ENCODE measurements at places on chromosomes 12 and 14.

GRCh38 chr12:16261944-16262475 lies 15.5 kb downstream of the SLC15A5 start:
- DNase-seq = no peak

- DNase-seq = no peak
Observed at GRCh38 chr12:96335270-96335669, 65.0 kb downstream of the CDK17 start.

- DNase-seq = no peak
Observed at GRCh38 chr12:23860019-23860418, 89.5 kb downstream of the SOX5 start.

DNA sequence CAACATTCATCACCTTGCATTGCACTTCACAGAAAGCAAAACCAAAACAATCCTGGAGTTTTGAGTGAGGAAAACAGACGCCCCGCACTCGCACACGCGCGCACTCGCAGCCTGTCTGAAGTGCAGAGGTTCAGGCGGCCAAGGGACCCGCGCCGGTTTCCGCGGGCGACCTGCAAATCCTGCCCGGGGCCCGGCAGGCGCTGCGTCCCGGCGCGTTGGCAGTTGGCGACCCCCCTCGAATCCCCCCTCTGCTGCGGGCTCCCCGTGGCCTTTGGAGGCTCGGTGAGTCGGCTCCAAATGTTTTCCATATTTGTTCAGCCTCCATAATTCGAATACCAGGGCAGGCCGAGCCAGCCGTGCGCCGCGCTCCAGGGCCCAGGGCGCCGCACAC lies at the start of gene SSPN:
Gene SSPN, plus strand, starts transcription at position 324 of the 391 bp plus-strand sequence. CDS start 100 bp downstream, outside the sequence.
- DNase-seq = no peak

DNA sequence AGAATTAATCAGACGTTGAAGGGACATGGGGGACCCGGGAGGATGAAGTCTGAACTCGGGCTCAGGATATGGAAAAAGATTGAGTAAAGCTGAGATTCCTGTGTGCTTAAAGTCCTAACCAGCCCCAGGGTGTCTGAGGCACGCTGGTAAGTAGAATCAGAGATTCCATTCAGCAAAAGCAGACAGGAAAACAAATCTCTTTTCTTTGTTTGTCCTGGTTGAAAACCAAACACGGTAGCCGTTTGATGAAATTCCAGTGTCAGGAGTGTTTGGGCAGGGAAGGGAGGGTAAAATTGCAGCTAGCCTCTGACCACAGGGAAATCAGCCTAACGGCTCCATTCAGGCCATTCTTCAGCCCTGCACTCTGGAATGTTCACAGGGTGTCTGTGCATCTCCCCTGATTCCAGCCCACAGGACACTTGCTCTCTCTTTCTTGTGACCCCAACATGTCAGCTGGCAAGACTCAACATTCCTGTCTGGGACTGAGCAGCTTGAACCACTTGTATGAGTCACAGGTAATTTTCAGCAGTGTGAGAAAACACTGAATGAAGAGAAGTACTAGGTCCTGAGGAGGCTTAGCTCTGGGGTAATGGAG lies 31.0 kb downstream of the NINJ2 start:
- no peak for DNase-seq

DNA sequence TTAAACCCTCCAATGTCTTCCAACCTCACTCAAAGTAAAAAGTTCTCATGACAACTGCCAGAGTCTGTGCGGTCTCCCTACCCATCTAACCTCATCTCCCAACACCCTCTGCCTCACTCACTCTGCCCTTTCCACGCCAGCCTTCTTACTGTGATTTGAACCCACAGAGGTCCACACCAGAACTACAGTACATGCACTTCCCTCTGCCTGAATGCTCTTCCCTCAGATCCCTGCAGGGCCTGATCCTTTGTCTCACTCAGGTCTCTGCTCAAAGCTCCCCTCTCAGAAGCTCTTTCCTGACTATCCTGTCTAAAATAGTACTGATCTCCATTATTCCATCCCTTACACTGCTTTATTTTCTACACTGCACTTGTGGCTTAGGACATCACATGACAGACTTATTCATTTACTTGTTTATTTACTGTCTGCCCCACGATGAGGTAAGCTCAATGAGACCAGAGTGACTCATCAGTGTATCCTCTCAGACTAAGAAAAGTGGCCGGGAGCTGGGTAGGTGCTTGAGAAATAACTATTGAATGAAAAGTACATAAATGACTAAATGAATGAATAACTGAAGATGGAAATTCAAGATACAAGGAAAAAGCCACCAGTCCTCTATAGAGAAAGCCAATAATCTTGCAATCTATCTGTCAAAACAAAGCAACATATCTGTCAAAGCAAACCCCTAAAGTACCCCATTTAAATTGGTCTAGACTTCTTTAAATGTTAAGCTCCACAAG lies 17.1 kb downstream of the POMT2 start:
- peak; percentile 31 for DNase-seq

GRCh38 chr12:30796891-30797371 lies 42.2 kb upstream of the CAPRIN2 start:
- DNase-seq = no peak

DNA sequence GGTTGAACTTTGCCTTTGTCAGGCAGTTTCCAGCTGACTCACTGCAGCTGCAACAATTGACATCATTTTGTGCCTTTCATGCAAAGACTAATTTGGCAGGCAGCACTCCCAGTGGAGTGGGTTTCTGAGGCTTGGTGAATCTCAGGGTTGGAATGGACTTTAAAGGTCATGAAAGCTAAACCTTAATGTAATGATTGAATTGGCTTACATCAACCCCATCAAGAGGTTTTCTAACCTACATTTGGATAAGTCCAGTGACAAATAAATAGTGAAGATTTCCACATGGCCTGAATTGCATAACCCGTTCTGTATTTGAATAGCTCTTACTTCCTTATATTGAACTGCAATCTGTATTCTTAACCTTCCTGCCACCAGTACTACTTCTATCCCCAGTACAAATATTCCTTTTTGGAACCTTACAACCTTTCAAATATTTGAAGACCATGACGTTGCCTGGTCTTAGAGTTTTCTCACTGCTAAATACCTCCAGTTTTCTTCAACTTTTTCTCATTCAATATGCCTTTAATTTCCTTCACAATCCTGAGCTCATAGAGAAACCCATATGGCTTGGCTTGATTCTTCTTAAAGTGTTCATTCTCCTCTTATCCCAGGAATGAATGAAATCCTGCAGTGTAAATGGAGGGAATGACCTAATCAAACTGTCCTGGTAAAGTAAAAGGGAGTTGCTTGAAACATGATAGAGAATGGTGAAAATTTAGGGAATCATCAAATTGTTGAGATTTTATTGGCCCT lies 168.1 kb upstream of the NOVA1 start:
- DNase-seq = no peak

GRCh38 chr14:92610849-92611271 lies 97.3 kb downstream of the RIN3 start:
- DNase-seq = no peak

DNA sequence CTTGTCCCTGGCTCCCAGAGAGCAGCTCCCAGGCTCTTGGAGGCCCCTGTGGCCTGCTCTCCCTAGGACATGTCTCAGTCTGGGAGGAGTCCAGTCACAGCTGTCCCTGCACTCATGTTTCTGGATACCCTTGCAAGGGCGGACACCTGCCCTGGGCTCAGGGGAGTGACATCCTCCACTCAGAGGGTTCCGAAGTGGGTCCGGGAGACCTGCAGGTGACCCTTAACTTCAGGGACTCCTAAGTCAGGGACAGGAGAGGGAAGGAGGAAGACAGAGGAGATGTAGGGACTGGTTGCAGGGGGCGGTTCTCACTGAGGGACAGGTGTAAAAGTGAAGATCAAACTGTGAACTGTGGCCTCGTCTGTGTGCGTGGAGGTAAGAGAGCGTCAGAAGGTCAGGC lies 37.6 kb downstream of the CACNA2D4 start:
- no peak for DNase-seq

- no peak for DNase-seq
Observed at GRCh38 chr14:74238974-74239847, at the start of gene VSX2. VSX2 (plus strand) TSS chr14:74239449; CDS start chr14:74239562, 113 bp downstream.

DNA sequence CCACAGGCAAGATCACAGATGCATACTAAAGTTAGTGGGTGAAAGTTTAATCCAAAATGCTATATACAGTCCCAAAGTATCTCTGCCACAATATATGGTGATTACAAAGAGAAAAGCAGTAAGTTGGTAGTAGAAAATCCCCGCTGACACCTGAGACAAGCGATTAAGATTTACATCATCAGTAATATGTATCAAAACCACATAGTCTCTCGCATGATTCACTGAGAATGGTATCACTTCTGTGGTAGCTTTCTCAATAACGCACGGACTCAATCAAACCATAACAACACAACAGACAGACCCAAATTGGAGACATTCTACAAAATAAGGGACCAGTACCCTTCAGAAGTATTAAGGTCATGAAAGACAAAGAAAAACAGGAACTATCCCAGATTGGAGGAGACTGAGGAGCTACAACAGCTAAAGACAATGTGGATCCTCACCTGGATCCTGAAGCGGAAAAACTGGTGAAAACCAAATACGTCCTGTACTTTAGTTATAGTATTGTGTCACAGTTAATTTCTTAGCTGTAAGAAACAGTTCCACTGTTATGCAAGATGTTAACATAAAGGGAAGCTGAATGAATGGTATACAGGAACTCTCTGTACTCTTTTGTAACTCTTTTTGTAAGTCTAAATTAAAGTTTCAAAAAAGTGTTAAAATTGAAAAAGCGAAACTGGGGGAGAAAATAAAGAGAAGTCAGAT lies 51.0 kb downstream of the SPTLC2 start:
- no peak for DNase-seq

DNA sequence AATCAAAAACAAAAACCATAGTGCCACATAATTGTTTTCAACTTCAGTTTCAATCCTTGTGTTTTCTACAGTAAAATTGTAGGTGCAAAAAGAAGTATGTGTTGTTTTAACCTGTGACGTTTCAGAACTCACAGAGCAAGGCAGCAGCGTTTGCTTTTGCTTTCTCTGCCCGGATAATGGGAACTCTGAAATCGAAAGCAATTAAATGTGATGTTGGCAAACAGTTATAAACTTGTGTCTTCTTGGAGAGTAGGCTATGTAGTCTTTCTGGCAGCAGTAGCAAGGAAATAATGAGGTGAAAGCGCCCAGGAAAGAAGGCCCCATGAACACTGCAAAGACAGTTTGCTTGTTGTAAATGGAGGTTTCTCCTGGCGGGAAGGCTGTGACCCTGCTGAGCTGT lies 39.1 kb downstream of the FNTB start:
- no peak for DNase-seq

GRCh38 chr12:120007272-120007671 lies 18.2 kb downstream of the BICDL1 start:
- peak; percentile 46 for DNase-seq

GRCh38 chr12:43357141-43357540 lies 194.9 kb downstream of the ADAMTS20 start:
- no peak for DNase-seq

DNA sequence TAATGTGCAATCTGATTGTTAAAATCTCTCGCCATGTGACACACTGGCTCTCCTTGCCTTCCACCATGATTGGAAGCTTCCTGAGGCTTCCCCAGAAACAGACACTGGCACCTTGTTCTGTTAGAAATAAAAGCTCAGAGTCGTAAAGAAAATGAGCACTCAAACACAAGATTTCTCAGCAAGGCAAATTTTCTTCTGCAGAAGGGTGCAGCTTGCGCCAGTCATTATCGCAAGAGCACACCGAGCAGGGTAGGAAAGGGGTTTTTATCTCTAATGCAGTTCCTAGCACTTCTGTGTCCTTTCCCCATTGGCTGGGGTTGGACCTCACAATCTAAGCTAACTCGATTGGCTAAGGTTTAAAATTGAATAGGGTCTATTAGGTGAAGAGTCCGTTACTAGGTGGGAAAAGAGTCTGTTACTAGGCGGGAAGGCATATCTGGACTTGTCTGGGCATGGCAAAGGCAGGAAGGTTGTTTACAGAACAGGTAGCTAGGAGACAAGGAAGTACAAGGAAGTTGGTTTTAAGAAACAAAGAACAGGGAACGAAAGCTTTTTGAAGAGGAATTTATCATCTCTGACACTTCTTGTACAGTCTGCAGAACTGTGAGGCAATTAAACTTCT lies 62.6 kb upstream of the BICD1 start:
- no peak for DNase-seq

DNA sequence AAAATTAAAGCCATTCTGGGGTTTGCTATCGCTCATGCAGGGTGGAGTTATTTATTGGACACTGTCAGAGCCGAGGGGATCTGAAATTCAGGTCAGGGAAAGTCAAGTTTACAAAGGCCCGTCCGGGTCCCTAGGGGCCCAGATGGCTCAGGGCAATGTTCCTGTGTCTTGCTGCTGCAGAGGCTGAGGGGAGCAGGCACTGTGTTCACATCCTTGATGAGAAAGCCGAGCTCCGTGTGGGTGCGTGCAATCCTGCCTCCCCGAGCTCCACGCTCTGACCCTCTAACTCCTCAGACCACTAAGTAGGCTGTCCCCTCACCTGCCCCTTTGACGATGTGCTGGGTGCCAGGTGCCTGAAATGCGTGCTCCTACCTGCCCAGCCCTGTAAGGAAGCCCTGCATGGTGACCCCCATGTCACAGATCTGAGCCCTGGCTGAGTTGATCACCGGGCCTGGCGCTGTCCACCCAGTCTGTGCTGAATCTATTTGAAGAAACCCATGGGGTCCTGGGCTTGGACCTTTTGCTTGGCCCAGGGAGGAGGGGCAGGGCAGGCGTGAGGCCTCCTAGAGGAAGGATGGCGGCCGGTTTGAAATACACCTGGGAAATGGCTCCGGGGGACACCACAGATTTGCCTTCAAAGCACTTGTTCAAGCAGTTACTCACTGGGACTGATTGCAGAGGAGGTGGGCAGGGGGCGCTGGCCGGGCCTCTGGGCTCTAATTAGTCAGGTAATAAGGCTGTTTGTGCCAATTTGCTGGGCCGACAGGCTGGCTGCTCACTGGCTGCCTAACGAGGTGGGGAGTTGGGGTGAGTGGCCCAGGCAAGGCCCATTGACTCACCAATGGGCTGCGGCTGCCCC lies 204.3 kb downstream of the KIF26A start:
- DNase-seq = no peak

DNA sequence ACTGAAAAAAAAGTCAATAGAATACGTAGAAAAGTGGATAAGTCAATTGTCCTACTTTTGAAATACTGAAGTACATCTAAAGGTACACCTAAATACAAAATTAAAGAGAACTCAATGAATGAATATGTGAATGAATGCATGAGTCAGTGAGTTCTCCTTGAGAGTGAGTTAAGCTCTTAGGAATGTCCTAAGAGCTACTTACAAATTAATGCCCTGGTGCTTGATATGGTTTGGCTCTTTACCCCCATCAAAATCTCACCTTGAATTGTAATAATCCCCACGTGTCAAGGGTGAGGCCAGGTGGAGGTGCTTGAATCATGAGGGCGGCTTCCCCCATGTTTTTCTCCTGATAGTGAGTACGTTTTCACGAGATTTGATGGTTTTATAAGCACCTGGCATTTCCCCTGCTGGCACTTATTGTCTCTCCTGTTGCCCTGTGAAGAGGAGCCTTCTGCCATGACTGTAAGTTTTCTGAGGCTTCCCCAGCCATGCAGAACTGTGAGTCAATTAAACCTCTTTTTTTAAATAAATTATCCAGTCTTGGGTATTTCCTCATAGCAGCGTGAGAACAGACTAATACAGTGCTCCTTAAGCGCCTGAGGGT lies 192.2 kb upstream of the ARHGAP5 start:
- DNase-seq = no peak

Data from stimulated activated CD8-positive, alpha-beta memory T cell treated with anti-CD3 and anti-CD28 coated beads, Interleukin-2, amount 100 ng/mL, for 48 hours (primary cell).